ENCODE measurements at places on chromosomes 7 and 10.

GRCh38 chr10:24439935-24440334 is 231.0 kb downstream of the KIAA1217 start:
- peak; percentile 62 for DNase-seq

DNA sequence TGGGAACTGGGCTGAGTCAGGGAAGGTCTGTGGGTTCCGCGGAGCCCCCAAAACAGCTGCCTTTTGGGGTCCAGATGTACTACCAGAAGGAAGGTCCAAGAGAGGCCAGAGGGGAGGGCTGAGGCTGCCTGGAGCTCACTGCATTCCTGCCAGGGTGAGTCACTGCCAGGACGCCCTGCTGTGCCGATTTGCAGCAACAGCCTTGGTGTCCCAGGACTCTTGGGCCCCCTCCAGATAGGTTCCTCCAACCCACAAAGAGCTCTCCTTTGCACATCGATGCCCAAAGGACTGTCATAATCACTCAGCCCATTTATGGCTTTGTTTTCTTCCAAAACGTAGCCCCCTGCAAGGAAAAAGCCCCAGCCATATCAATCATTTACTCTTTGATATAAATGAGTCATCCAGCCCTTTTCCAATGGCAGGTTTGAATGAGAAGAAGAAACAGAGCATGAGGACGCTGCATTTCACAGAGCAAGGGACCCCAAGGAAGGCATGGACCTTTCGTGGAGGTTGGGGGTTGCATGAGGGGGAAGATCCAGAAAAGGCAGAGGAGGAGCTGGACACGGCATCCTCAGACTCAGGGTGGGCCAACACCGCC is 32.2 kb upstream of the COL13A1 start:
- DNase-seq = peak; percentile 84

DNA sequence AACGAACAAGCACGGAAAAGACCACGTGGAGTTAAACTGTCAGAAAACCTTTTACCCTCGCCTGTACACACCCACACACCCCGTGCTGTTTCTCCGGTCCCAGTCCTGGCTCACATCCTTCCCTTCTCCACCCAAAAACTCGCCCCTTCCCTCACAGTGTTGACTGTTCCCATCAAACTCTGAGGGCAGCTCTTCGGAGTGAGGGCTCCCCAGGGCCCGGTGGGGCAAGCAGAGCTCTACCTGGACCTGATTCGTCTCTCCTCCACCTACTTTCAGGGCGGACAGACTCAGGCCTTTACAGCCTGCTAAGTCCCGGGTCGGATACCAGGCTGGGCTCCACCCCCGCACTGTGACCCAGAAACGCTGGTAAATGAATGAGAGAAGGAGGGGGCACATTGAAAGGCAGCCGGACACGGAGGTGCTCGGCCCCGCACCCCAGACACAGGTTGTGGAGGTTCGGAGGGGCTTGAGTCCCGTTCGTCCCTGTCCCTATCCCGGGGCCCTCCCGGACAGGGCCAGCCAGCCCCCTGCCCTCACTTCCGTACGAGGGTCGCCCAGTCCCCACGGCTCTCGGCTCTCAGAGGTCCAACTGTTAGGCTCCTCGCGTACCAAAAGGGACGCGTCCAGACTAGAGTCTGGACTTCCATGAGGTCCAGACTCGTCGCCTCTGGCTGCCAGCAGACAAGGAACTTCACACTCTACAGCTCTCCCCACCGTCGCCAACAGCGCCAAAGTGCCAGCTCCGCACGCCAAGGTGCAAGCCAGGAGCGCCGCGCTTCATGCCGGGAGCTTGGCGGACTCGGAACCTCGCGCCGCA is 31.7 kb upstream of the ASL start:
- peak; percentile 36 for DNase-seq

GRCh38 chr7:24038993-24039392 is 245.0 kb upstream of the NPY start:
- no peak for DNase-seq

DNA sequence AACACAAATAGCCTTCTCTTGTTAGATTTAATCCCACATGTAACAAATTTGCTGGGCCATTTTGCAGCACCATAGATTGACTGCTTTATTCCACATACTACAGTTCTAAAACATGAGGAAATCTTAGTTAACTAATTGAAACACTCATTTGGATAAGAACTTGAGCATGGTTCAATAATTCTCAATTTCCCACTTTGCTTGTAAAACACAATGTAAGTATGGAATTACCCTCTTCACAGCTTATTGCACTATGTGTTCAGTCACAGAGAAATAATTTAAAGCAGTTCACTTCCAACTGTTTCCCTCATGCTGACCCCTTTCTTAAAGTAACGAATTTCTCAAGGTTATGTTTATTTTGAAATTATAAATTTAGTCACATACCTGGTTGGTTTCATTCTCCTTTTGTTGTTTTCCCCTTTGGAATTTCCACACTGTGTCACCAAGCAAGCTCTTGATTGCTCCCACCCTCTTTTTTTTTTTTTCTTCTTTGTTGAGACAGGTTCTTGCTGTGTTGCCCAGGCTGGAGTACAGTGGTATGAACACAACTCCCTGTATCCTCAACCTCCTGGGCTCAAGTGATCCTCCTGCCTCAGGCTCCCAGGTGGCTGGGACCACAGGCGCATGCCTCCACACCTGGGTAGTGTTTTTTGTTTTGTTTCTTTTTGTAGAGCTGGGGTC is 425.4 kb downstream of the EXOC4 start:
- DNase-seq = no peak

Data from AG10803 (cell line).